ENCODE measurements at places on chromosomes 3 and 15.

DNA sequence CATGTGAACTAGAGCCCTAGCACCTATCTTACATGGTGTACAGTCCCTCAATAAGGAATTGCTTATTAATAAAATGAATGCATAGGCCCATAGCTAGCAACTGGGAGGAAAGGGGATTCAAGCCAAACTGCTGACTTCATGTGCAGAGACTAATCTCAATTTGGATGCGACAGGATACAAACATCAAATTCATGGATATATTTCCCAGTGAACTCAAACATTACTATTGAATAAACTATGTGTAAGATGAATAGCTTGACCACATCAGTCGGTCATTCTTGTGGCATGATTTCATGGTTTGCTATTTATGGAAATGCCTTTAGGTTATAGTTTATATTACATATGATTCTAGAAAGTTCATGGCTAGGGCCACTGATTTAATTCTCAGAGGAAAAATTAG lies 268.6 kb upstream of the SLITRK3 start:
- peak; percentile 58 for DNase-seq

DNA sequence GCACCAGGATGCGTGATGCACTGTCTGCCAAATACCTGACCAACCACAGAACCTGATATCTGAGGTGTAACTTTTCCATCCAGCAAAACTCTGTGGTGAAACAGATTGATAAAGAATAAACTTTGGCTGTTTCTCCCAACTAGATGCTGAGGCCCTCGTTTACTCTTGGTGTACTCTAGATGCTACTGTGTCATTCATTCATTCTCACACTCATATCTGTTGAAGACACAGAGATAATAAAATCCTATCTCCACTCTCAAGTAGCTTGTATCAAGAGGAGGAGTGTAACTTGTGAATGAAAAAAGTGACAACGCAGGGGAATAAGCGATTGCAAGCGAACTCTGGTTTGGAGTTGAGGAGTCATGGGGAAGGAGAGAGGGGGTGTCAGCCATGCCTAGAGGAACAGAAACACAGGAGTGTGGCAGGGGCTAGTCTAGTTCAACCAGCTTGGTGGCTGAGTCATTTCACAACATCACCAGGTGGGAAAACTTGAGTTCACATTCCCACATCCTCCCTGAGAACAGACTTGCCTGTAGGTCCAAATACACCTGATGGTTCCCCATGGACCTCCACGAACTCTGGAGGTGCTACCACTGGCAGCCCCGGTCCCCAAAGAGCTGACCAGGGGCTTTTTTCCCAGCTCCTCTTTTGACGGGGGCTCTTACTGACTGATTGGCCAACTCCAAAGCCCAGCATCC lies 73.3 kb upstream of the SNRK start:
- no peak for DNase-seq

GRCh38 chr15:38748710-38749109 lies 184.1 kb upstream of the RASGRP1 start:
- no peak for DNase-seq

DNA sequence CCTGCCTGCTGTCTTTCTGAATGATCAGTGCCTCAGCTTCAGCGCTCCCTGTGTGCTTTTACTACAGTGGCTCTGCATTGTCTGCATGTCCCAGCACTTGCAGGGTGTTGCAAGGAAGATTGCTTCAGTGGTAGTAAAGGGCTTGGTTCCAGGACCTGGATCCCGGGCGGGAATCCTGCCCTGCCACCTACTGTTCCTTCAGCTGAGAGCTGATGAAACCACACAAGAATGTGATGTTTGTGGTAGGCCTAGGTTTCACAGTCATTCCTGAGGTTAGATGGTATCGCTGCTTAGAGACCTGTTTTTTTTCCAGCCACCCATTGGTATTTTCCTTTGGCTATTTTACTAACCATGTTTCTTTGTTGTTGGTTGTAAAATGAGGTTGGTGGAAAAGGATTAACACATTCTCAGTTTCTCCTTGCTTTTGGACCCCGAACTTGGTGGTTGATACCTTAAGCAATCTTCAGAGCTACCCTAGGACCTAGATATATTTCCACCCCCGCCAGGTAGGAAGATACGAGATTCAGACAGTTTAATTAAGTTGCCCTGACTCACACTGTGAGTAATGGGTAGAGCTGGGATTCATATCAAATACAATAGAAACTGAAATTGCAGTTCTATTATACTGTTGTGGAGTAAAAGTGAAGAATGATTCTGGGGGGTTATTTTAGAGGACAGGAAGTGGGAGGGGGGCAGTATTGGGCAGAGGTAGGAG lies 11.4 kb downstream of the GPR87 start:
- DNase-seq, result peak; percentile 97

DNA sequence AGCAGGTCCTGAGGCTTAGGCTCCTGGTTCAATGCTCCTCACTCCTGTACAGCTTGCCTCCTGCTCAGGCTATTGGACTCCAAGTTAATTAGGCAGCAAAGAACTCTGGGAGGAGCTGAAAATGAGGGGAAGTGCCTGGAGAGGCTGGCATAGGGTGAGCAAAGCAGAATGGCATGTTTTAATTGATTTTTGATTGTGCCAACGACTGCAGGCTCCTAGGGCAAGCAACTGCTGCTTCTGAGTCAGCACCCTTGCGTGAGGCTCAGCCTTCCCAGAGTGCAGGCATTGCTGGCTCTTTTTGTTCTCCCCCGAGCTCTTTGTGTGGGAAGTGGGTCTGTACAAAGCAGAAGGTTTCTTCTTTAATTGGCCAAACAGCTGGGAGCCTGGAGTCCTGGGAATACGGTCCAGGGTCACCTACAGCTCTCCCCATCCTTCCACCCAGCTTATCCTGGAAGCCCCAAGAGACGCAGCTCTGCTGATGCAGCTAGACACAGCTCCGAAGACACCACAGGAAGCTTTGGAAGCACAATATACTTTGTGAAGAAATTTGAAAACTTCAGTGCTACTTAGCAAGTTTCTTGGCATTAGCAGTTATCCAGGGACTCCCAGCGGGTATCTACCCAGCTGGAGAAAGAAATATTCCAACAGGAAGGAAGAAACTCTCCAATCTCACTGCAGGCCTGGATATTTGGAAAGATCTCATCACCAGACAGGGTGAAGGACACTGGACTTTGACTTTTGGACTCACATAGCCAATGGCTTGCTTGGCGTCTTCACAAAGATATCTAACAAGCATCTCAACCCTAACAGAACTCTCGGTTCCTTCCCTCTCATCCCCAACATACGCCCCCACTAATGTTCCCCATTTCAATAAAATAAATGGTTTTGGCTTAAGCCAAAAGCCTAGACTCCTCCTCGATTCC lies 76.8 kb downstream of the BDH1 start:
- DNase-seq, result no peak

DNA sequence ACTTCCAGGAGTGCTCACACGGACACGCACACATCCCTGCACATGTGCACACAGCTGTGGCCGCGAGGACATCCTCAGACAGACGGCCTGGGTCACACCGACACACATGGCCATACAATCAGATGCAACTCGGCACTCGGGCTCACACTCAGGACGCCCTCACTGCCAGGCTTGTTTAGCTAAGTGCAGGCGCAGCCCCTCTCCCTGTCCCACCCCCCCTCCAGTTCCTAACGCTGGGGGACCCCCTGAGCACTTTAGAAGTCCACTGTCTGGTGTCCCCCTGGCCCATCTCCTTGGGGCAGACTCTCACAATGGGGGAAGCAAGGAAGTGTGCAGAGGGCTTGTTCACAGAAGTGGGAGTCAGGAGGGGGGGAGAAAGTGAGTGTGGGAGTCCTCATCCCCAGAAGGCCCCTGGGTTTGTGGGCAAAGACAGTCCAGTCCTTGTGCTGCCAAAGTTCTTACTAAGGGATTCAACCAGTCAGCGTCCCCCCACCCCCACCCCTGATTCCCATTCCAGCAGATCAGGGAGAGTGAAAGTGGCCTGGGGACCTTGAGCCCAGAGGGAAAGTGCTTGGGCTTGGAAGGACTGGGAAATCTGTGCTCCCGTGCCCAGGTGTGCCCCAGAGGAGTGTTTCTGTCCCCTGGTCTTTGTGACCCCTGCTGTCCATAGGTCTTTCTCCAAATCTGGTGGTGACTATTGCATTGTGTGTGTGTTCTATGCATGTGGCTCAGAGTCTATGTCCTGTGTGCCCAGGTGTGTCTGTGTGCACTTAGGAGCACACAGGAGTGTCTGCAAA lies 767 bp upstream of the GATA2 start:
- no peak for DNase-seq

DNA sequence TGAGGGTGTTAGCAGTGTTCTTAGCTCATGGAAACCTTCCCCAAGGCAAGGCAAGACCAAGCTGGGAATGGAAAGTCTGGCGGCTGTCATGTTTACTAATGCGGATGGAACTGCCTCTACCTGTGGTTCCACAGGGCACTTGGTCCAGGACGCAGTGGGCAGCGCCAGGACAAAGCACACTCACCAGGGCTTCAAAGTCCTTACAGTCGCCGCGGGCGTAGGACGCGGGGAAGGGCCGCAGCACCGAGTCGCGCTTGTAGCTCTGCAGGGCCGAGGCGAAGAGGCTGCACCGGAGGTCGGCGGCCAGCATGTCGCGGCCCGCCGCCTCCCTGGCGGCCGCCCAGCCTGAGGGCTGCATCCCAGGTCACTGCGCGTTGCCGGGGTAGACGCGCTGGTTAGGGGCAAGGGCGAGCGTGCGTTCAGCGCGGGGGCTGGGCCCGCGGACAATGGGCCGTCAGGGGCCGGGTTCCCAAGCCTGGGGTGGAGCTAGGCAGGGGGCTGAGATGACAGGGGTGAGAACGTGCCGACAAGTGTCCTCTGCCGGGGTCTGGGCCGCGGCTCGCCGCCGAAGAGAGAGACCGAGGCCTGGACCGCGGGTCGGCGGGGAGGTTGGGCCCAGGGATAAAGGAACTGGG lies 497 bp downstream of the PARP16 start:
- no peak for DNase-seq

DNA sequence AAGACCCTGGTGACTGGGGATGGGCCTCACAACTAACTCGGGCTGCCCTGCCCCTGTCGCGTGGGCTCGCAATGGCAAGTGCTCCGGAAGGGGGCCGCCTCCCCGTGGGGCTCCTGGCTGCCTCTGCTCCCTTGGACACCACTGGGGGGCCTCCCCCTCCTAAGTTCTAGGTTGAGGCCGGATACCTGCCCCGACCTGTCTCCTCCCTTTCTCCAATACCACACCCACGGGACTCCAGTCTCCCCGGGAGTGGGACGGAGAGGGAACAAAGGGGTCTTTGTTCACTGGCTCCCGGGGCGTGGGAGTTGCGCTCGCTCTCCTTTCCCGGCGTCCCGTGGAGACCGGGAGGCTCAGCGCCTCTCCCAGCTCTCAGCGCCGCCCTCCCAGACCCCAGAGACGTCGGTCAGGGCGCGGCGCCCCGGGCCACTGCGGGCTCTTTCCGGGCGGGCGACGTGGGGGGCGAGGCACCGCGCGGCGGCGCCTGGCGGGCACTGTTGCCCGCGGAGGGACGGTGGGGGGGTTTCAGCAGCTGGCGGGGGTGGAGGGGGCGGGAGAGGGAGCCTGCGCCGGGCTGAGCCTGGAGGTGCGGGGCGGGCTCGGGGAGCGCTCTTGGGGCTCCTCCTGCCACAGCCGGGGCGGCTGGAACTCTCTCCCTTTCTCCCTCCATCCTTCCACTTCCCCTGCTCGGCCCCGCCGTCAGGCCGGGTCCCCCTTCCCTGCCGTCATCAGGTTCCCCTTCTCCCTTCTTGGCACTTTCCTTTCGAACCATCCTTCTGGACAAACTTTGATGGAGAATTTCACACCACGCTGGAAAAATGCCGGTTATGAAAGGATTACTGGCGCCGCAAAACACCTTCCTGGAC lies at the start of gene KCNH8:
Gene KCNH8 (plus strand): TSS at position 606 of the 863 bp plus-strand sequence. CDS start 210 bp downstream, at position 816.
- no peak for DNase-seq

DNA sequence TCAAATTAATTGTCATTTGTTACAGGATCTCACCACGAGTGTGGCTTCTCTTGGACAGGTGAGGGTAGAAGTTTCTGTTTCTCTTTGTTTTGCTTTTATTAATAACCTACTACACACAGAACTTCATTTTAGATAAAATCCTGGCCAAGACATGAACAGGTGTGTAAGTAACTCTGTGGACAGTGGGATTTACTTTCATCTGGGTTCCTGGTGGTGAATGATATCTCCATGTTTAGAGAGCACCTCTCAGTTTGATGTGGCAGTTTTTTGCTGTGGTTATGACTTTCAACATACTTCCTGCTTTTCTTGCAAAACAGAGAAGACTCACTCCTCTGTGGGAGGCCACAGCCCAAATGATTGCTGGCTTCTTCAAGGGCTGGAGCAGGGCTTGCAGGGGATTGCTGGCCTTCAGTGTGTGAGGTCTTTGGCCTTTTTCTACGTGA lies 71.1 kb upstream of the XCR1 start:
- no peak for DNase-seq

DNA sequence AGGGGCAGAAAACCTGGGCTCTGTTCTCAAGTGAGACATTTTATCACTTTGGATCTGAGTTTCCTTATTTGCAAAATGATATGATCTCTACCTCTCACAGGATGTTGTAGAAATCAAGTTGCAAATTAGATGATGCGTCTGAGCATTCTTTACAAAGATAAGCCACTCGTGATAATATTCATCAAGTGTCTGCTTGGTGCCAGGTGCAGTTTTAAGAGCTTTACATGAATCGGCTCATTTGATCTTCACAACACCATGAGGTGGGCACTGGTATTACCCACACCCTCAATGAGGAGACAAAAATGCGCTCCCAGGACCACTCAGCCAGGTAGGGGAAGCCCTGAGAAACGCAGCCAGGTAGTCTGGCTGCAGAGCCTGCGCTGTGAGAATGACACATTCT lies 59.1 kb upstream of the CA12 start:
- no peak for DNase-seq

GRCh38 chr15:40281057-40281800 lies 1.6 kb downstream of the ANKRD63 start:
- no peak for DNase-seq

DNA sequence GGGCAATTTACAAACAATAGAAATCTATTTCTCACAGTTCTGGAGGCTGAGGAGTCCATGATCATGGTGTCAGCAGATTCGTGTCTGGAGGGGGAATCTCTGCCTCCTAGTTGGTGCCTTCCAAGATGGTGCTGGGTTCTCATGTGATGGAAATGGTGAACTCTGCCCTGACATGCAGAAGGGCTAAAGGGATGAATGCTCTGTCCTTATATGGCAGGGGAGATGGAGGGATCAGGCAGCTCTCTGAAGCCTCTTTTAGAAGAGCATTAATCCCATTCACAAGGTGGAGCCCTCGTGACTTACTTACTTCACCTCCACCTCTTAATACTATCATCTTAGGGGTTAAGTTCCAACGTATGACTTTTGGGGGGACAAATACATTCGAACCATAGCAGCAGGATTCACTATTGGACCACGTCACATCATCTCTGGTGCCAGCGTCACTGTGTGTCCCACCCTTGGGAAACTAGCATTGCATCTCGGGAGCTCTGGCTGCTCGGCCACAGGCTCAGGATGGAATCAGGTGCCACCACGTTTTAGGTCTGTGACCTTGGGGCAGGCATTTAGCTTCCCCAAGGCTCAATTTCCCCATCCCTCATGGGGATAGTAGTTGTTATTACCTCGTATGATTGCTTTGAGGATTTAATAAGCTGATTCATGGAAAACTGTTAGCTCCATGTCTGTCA lies 53.0 kb downstream of the SV2B start:
- DNase-seq, result no peak

DNA sequence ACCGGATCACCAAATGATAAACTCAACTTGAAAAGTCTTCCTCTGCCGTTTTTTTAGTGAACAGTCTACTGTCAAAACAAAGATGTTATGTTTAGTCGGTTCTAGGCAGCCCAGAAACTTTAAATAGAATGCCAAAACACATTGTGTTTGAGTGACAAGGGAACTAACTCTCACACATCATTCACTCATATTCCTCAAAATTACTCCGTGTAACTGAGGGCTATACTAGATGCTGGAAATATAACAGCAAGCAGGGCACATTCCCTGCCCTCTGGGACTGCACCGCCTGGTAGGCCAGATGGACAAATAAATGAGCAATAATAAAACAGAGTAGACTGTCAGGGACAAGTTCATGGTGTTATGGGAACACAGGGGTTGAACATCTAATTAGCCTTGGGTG lies 251.4 kb downstream of the MAGI1 start:
- DNase-seq, result no peak

Data from fibroblast of skin of left quadriceps (primary cell).